Adipocyte (in vitro differentiated cells): ENCODE measurements at places on chromosomes 6 and 20.

DNA sequence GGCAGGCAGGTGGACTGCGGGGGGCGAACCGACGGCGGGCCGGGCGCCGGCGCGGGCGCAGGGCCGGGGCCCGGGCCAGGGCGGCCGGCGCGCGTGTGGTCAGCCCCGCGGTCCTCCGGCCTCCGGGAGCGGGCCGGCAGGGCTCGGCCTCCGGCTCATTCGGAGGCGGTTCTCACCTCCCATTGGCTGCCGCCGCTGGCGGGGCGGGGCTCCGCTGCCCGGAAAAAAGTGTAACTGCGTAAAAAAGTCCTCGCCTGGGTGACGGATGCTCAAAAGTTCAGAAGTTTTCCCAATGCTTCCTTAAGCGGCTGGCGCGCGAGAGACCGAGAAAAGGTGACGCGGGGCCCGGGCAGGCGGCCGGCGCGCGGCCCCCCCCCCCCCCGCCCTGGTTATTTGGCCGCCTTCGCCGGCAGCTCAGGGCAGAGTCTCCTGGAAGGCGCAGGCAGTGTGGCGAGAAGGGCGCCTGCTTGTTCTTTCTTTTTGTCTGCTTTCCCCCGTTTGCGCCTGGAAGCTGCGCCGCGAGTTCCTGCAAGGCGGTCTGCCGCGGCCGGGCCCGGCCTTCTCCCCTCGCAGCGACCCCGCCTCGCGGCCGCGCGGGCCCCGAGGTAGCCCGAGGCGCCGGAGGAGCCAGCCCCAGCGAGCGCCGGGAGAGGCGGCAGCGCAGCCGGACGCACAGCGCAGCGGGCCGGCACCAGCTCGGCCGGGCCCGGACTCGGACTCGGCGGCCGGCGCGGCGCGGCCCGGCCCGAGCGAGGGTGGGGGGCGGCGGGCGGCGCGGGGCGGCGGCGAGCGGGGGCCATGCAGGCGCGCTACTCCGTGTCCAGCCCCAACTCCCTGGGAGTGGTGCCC is at the start of gene FOXC1:
TSS of gene FOXC1 (plus strand) at position 268 of the 849 bp plus-strand sequence. CDS start at position 799, 531 bp downstream.
- DNase-seq, result peak; percentile 97

GRCh38 chr20:17662333-17663039 is 19.6 kb downstream of the RRBP1 start:
- DNase-seq, result peak; percentile 40

GRCh38 chr6:129920103-129920798 is 59.1 kb upstream of the TMEM244 start:
- peak; percentile 43 for DNase-seq

DNA sequence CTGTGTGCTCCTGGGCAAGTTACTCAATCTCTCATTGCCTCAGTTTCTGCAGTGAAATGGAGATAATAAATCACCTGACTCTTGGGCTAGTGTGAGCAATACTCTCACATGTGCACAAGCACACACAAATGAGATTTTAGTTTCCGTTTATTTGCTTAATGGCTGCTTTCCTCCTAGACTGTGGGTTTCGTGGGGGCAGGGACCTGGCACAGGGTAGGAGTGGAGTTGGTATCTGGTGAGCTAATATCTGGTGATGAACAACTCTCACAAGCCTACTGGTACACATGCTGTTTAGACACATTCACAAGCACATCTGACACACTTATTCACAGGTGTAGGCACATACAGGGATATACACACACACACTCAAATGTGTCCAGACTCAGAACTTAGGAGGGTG is 73.8 kb downstream of the TOX2 start:
- DNase-seq, result no peak

DNA sequence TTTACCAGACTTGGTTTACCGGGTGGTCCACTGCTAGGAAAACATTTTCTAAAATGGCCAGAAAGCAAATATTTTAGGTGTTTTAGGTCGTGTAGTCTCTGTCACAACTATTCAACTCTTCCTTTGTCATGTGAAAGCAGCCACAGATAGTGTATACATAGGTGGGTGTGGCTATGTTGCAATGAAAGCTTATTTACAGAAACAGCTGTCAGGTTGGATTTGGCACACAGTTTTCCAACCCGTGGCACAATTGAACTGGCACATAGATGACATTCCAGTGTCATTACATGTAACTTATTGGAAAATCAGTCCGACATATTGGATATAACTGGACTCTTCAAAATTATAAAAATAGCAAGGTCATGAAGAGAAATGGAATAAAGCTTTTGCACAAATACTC is 68.9 kb upstream of the KCNQ5 start:
- peak; percentile 86 for DNase-seq

DNA sequence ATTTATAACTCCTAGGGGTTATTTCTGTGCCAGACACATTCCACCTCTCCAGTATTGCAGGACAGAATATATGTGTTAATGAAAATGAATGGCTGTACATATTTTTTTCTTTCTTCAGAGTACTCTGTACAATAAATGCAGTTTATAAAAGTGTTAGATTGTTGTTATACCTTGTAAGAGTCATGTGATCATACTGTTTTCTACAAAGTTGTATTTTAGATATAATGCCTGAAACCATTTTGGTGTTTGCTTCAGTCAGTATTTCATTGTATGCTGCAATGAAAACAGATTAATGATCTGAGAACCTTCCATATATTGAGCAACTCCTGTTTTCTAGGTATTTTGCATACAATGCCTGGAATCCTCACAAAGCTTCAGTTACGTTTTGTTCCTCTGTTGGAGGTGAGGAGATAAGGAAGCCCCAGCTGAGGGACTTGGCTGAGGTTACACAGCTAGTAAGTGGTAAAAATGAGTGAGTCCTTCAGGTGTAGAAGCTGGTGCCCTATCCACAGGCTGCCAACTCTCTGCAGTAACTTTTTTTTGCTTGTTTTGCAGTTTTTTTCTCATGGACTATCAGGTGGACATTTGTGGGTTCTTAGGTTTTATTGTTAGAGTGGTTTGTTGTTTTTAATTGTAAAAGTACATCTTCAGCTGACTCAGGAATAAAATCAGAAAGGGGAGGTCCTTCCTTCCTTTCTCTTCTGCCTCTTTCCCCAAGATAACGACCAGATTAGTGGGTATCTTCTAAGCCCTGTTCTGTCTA is 11.6 kb downstream of the PDCD2 start:
- DNase-seq, result no peak

DNA sequence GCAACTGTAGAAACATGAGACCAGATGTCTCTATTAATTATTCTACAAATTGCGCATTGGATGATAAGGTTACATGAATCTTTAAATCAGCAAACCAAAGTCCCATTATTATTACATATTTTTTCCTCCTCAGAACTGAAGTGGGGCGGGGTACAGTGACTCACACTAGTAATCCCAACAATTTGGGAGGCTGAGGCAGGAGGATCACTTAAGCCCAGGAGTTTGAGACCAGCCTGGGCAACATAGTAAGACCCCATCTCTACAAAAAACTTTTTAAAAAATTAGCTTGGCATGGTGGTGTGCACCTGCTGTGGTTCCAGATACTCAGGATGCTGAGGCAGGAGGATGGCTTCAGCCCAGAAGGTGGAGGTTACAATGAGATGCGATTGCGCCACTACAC is 29.0 kb downstream of the HFE start:
- no peak for DNase-seq

GRCh38 chr6:148041546-148041945 is 301.1 kb upstream of the SASH1 start:
- no peak for DNase-seq
